ENCODE measurements at places on chromosomes 4 and X.
A peak's percentile ranks its signal among the peaks of the same experiment; 100 is the strongest.

DNA sequence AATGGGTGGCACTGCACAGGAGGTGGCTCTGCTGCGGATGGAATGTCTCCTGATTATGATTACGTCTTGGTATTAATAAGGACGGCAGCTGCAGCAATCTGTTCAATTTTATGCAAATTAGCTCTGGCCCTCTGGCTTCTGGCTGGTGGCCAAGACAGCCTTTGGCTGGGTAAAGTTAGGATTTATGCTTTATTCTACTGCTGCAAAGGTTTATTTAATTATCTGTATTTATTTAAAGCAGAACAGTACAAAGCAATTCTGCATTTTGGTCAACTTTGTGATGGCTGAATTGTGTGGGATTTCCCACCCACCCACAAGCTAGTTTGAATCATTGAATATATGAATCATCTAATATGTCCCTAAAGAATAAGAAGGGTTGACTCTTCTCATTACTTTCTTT is 745.6 kb upstream of the FAM241A start:
- DNase-seq, result no peak

- no peak for DNase-seq
These were observed 92.0 kb upstream of the PTPN13 start for GRCh38 chr4:86502081-86502480.

DNA sequence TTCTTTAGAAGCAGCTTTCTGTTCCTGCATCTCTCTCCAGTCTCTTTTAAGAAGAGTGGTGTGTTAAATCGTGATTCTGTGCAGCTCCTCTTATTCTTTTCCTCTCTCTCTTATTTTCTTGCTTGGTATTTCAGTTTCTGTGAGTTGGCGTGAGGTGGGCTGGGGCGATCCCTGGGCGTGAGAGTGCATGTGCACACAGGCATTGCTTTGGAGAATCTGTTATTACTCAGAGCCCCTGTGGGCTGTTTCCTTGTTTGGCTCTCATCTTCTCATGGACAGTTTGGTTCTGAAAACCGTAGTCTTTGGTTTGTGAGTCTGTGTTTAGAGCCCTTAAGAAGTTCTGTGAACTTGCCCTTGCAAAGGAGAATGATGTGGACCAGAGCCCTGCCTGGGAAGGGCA is 97.2 kb upstream of the CLNK start:
- DNase-seq, result no peak

DNA sequence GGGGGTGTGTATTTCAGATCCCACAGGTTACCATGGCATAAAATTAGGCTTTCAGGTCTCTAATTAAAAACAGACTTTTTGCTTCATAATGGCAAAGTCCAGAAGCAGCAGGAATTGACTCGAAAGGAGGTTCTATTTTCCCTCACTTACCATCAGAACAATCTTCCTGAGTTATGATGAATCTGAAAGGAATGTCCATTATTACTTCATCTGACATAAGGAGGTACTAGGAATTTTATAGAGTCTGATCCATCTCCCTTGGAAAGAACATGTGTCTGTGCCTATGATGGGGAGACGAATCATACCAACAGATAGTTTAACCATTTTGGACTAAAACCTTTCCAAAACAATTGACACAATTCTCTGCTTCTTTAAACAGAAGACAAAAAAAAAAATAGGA is 206.3 kb upstream of the FGF13 start:
- DNase-seq, result no peak

- no peak for DNase-seq
These were observed 159.1 kb downstream of the AFF2 start for GRCh38 chrX:148659481-148659880.

DNA sequence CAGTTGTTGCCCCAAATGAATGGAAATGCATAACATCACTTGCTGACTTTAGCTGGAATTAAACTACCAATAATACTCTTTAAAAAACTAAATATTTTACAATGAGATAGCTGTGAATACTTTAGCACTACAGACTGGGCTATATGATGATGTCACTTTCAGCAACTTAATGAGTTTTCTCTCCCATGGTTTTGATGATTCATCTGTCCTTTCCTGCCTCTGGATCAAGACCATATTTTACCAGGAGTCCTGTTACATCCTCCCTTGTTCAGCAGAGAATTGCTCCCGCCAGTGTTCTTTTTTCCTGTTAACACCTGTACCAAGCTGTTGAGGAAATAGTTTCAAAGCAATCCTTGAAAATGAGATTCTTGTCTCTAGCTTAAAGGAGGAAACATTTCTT is 543.0 kb downstream of the SPRY1 start:
- DNase-seq, result no peak

GRCh38 chr4:33512397-33512796 is 2731.9 kb downstream of the ARAP2 start:
- DNase-seq, result no peak

DNA sequence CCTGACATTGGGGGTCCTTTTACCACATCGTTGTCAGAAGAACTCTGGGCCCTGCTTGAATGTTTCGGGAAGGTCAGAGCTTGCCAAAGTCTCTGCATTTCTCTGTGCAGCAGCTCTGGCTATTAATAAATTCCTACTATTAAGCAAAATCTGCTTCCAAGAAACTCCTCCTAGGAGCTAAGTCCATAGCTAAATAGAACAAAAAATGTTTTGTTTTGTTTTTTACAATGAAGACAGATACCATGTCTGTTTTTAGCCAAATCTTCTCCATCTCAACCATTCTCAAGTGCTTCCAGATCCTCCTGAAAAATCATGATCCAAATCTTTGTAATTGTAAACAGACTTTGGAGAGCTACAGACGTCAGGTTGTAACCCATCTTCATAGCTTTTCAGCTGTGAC is 161.6 kb downstream of the SPATA18 start:
- no peak for DNase-seq

- no peak for DNase-seq
These were observed 72.4 kb downstream of the PALLD start for GRCh38 chr4:168569066-168569930.

DNA sequence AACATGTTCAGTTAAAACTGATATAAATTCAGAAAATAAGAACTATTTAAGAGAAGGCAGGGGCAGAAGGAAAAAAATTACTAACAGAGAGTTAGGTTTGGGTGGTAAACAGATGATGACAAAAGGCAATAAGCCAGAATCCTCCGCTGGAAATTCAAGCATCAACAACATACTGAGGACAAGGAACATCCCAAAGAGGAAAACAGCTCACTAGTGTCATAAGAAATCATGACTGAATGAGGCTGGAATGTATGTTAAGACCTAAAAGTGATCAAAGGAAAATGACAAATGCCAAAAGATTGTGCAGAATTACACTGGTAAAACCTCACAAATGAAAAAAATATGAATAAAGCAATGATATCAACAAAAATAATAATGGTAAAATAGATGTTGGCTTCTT is 88.4 kb downstream of the WDFY3 start:
- DNase-seq, result no peak

- DNase-seq, result no peak
These were observed 186.7 kb upstream of the NUDT6 start for GRCh38 chr4:123109139-123109538.

DNA sequence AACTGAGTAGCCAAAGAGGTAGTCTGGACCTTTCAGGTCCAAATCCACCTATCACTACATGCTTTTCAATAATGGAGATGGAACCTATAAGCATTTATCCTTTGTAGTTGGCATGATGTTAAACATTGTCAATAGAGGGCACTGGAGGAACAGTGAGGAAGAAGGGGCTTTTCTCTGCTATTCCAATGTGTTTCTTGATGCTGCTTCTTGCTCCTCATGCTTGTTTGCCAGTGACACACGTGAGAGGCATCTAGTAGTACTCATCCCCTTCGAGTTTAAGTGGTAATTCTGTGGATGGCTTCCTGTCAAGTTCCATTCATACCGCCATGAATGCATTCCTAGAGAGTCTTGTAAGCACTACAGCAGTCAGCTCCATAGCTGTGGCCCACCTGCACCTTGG is 84.0 kb downstream of the NAA11 start:
- no peak for DNase-seq

DNA sequence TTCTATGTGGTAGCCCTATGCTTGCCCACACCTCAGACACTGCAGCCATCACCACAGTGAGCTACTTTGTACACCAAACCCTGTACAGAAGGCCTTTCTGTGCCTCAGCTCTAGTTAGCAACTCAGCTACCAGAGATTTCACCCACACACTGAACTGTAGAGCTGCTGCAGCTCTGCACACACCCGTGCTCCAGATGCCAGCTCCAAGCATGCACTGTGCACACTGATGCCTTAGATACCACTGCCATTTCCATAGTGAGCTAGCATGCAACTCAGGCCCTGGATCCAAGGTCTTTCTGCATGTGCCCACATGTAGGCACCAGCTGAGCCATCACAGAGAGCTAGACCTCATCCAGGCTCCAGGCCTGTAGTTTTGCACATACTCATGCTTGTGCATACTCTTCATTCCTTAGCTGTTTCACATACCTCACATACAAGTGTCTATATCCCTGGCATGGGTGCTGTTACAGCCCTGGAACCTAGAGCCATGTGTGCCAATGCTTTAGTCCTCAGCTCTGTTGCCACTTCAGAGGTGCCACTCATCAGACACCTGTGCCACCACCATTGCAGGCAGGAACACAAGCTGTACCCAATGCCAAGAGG is 423.5 kb upstream of the NDST3 start:
- peak; percentile 35 for DNase-seq

- no peak for DNase-seq
These were observed 183.3 kb downstream of the KDR start for GRCh38 chr4:54941994-54942552.

DNA sequence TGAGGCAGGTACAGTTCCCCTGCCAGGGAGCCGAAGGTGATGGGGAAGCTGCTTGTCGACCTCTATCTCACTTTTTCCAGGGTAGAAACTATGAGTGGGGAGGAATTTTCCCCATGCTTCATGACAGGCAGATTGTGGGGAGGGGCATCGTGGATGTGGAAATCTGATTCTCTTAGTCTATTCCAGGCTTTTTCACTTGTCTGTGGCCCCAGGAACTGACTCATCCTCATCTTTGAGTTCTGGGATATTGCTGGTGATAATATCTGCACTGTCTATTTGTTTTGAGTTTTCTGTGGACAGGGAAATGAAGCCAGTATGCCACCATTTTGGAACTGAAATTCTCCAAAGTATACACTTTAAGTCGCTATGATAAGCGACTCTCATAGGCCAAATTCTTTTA is 7.6 kb upstream of the TLR2 start:
- no peak for DNase-seq

DNA sequence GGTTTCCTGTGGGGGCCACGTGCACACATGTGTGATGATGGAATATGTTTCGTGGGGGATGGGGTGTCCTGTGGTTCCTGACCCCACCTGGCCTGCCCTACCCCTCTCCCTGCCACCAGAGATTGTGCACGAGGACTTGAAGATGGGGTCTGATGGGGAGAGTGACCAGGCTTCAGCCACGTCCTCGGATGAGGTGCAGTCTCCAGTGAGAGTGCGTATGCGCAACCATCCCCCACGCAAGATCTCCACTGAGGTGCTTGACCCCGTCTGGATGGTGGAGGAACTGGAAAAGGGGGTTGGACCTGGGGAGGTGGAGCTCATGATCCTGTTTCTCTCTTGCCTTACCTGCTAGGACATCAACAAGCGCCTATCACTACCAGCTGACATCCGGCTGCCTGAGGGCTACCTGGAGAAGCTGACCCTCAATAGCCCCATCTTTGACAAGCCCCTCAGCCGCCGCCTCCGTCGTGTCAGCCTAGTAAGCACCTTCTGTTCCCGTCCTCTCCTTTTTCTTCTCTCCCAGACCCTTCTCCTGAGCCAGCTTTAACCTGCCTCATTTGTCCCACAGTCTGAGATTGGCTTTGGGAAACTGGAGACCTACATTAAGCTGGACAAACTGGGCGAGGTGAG is 5.9 kb downstream of the CDK16 start:
- no peak for DNase-seq

DNA sequence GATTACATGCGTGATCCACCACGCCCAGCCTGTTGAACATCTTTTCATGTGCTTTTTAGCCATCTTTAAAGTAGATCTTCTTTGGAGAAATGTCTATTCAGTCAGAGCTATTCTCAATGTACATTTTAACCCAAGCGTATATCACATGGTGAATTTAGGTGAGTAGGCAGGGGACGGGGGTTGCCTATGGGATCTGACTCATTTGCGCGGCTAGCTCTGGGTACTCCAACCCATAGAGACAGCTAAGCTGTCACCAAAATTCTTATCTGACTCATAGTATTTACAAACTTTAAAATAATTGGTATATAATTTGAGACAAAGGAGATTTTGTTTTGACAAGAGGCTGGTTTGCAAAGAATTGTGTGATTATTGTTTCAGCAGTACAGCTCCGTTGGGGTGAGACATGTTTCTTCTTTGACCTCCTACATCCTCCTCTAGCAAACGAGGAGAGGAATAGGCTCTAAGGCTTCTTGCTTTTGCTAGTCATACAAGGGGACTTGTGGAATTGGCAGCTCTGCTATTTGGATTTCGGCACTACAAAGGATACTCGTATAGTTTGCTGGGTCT is 12.0 kb downstream of the NSDHL start:
- DNase-seq, result no peak

DNA sequence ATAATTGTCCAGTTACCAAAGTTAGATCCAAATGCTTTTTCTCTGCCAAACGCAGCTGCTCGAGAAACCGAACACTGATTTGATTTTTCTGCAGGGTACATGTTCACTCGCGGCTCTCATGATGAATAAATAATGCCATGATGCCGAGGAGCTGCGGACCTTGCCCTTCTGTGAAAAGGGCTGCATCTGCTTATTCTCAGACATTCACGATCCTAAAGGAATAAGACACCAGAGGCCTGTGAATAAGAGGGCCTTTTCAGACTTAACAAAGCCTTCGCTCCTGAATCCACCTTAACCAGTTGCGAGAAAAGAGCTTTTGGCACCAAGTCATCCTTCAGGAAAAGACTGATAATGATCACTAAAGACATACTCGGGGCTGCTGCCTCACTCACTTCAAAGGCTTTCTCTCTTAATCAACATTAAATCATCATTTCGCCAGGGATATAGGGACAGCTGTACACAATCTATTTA is 147.5 kb downstream of the FBXO8 start:
- no peak for DNase-seq

- no peak for DNase-seq
These were observed 116.7 kb downstream of the TMA16 start for GRCh38 chr4:163611182-163611581.

- DNase-seq, result no peak
These were observed 27.7 kb downstream of the NHSL2 start for GRCh38 chrX:71938371-71938770.

- DNase-seq, result no peak
These were observed 148.3 kb downstream of the CPEB2 start for GRCh38 chr4:15150631-15151030.

- no peak for DNase-seq
These were observed 219.1 kb downstream of the NR3C2 start for GRCh38 chr4:148222991-148223660.

GRCh38 chrX:137031517-137032340 is 2.1 kb downstream of the GPR101 start:
- DNase-seq, result no peak

Measured in posterior cingulate gyrus (tissue), 11 donors.